C1 segment of cervical spinal cord (tissue), 14 donors: ENCODE measurements at places on chromosomes 16 and 17.
A peak's percentile ranks its signal among the peaks of the same experiment; 100 is the strongest.

DNA sequence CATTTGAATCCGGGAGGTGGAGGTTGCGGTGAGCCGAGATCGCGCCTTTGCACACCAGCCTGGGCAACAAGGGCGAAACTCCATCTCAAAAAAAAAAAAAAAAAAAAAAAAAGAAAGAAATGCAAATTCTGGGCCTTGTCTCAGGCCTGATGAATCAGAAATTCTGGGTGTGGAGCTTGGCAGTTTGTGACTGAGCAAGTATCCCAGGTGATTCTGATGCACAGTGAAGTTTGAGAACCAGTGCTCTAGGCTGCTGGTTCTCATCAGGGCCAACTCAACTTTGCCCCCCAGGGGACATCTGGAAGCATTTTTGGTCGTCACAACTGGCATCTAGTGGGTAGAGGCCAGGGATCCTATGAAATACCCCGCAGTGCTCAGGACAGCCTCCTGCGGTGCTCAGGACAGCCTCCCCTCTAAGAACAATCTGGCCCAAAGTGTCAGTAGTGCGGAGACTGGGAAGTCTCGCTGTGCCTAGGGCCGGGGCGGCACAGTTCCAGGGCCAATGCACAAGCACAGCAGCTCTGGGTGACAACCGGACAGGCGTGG, 55.9 kb downstream of the SDK2 start:
- DNase-seq, result no peak

DNA sequence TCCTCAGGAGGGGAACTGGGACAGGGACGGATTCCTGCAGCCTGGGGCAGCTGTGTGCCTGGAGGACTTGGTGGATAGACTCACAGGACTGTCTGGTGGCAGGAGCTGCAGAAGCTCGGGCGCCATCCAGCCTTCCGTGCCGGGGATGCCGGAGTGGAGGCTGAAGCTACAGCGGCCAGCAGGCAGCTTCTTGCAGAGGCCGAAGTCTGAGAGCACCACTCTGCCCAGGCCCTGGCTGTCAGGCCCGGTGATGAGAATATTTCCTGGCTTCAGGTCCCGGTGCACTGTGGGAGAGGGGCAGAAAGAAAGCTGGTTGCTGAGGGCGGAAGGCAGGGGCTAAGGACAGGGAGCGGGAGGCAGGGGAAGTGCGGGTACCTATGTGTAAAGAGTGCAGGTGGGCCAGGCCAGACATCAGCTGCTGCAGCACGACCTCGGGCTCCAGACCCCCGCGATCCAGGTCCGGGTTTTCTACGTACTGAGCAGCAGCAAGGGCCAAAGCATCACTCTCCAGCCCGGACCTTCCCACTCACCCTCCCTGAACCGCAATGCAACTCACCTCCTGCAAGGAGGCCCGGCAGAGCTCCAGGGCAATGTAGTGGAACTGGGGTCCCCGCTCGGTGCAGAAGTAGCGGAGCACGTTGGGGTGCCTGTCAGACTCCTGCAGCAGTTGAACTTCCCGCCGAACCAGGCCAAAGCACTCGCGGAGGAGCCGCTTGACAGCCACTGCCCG, 16.1 kb downstream of the PLK1 start:
- DNase-seq, result no peak

DNA sequence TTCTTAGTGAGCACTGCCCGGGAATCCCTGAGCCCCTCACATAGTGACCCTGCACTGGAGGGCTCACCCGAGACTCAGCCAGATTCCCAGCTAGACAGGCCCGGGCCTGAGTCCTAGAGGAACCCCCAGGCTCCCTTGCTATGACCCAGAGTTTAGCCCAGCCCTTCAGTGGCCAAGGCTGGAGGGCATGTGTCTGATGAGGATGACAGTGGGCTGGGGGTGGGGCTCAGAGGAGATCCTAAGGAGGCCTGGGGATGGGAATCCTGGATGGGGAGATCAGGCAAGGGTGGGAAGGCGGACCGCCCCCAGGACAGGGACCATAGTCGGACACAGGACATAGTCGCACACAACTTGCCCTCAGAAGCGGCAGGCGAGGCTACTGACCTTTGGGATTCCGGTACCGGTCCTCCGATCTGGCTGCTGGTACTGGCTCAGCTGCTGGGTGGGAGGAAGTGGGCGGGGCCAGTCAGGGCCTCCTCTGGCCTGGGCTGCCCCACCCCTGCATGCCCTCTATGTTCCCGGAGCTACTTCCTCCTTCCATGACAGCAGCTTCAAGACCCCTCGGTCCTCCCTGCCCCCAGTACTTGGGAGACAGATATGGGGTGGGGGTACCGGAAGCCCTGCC, 1.1 kb downstream of the CD79B start:
- DNase-seq, result no peak

DNA sequence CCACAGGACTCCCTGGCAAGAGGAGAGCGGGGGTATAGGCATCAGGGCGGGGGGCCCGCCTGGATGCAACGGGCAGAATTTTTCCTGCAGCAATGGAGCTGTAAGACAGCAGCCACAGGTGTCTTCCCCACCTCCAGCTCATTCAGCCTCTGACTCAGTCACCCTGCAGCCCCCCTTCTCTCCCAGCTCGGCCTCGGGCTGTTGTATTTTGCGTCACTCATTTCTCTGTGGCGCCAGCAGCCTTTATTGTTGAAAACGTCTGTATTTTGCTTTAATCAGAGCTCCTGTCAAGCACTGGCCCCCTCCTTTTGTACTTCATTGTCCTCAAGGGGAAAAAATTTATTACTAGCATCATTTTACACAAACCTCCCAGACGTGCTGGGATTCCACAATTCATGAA, 117.7 kb downstream of the WSCD1 start:
- DNase-seq, result no peak

GRCh38 chr17:81683584-81684441, at the start of the genes ARL16 and HGS:
TSS of gene ARL16 (minus strand) at chr17:81683797. CDS start at chr17:81683753, 44 bp downstream.
TSS of gene HGS (plus strand) at chr17:81684011. CDS start at chr17:81684067, 56 bp downstream.
- DNase-seq, result peak; percentile 84

- no peak for DNase-seq
Measured at GRCh38 chr16:57616241-57616640, 12.2 kb upstream of the ADGRG1 start.
